Stimulated activated CD4-positive, alpha-beta T cell treated with anti-CD3 and anti-CD28 coated beads, TNF-alpha, amount 100 ng/mL, for 1 hour (primary cell): ENCODE measurements at places on chromosomes 5 and 9.

DNA sequence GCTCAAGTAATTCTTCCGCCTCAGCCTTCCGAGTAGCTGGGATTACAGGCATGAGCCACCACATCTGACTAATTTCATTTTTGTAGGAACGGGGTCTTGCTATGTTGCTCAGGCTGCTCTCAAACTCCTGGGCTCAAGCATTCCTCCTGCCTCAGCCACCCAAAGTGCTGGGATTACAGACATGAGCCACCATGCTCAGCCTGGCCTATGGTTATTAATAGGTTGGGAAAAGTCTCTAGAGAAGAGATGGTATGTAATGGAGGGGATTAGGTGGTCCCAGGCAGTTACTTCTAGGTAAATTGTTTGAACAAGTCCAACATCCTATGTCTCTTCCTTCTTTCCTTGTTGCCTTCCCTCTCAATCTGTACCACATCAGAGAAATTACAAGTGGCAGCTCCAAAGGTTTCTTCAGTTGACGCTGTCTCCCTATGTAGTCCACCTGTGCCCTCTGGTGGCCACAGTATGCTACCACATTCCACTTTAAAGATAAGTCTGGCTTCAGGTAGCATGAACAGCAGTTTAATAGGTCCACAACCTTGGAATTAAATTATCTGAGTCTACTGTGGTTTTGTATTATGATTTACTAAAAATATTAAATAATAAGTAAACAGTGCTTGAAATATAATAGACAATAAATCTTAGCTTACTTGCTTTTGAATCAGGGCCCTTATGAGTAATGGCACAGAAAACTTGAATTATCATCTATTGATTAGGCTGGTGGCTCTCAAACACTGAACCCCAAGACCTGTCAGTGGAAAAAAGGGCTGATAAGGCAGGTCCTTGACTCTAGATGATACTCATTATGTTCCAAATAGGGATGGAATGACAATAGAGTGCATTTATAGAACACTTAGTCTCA is 9.7 kb downstream of the TIGD6 start:
- DNase-seq, result peak; percentile 27

- no peak for DNase-seq
These were observed 38.0 kb downstream of the PAX5 start for GRCh38 chr9:36995927-36996705.

DNA sequence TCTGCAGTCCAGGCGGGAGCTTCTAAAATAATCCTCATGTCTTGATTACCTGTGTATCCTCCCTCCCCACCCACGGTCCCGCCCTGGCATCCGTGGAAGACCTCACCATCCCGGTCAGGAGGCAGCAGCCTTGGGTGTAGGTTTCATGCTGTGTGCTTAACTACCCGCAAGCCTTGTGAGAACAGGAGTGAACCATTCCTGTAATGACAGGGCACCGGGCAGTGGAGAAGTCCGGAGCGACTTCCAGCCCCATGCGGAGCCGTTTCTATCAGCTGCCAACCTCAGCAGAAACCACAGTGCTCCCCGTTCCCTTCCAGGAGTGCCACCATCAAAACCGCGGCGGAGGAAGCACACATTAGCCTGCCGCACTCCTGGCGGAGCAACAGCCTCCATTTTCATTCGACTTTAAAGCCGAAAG is 123.5 kb upstream of the LMX1B start:
- no peak for DNase-seq

DNA sequence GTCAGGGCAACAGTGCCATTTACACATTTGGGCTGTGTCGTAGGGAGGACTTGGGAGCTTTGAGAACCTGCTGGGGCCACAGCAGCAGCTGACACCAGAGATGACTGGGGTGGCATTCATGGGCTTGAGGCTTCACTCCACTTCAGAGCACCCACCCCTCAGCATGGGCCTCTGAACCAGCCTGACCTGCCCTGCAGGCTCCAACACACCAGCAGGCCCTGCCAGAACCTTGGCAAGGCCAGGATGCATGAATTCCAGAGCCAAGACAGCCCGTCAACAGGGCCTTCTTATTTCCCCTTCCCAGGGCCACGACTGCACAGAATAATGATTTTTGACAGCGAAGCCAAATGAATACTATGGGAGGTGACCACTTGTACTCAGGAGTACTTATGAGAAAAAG is 77.0 kb downstream of the SMIM23 start:
- DNase-seq, result no peak

GRCh38 chr5:135895474-135896006 is at the start of gene IL9:
Gene IL9, minus strand, starts transcription at chr5:135895841. Its CDS starts 25 bp downstream, at chr5:135895816.
- no peak for DNase-seq

DNA sequence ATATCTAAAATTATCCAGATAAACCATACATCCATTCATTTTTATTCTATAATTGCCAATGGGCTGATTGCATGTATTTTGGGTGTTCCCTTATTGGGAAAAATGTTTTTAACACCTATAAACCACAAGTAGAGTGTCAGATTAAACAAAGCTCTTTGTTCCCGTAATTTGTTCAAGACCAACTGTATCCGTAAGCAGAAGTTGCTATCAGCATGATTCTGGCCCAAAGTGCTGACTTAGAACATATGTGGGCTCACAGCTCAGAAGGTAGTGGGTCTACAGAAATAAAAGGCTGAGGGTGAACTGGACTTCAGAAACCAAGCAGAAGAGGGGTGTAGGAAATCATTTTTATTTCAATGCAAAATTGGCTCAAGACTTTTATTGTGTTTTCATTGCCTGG is 23.5 kb upstream of the IL7R start:
- no peak for DNase-seq
